GDM1 (cell line): ENCODE measurements at places on chromosomes 11 and 22.

DNA sequence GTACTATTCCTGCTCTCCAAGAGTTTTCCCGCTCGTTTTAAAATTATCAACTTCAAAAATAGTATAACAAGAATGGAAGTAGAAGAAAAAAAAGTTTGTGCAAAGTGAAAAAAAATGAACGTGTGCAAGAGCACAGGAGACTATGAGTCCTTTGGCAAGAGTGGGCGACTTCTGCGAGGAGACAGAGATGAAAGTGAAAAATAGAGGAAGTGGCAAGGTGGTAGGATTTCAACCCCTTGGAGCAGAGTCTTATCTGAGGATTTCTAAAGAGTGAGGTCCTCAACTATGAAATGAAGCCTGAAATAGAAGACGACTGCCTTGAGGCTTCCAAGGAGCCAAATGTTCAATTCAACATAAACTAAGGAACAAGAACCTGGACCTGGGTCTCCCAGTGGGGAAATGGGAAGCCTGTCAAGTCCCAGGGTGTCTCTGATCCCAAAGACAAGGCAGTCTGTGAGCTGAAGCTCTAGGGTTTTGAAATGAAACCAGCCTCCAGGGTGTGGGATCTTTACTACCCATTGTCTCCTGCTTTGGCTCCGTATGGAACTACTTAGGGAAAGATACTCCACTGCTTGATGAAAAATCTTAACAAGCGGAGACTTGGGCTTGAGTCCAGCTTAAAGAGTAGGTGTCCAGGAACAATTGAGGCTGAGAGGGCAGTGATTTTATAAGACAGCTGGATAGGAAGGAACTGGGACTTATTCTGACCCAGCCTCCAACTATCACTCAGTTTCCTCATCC is 4.8 kb downstream of the P4HA3 start:
- no peak for DNase-seq

GRCh38 chr11:77104727-77105126 is 2.1 kb downstream of the OMP start:
- DNase-seq, result no peak

DNA sequence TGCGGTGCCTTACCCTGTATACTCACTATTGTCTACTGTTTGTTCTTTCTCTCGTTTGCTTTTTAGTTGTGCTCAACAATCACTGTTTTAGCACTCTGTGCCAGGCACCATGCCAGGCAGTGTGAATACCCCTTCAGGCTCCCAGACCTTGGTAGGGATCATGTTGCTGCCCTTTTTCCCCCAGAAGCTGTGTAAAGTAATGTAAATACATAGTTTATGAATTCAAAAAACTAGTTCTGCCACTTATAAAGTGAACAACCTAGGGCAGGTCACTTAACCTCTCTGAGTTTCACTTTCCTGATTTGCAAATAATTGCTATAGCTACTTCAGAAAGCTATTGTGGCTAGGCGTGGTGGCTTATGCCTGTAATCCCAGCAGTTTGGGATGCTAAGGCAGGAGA is 81.0 kb upstream of the CTSC start:
- no peak for DNase-seq

DNA sequence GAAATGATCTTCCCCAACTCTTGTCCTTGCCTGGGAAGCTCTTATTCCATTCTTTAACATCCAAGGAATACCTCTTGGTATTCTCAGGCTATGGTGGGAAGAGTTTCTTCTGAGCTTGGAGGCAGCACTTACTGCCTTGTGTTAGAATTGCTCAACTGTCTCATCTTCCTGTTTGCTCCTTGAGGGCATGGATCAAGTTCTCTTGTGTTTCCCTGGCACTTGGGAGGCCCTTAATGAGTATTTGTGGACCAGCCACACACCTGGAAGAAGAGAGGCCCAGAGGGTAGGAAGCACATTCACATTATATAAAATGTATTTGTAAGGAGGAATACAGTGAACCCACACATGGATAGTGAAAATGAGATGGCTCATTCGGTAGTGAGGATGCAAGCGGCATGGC is 3.4 kb upstream of the SORL1-AS1 start:
- DNase-seq, result no peak

GRCh38 chr11:73564903-73565302 is 33.0 kb downstream of the FAM168A start:
- DNase-seq, result no peak

DNA sequence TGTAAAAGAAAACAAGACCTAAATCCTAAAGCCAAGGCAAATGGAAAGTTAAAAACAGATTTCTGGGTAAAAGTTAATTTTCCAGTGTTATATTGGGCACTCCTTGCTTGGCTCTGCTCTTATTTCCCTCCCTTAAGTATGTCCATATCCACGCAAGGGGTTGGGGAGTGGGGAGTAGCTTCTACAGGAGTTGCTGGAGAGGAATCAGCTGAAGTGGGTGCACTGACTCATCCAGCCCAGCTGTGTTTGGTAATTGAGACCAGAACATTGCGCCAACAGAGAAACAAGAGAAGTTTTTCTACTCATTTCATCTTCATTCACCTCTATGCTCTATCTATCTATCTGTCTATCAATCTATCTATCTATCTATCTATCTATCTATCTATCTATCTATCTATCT is 298.4 kb upstream of the PDGFD start:
- no peak for DNase-seq

- DNase-seq, result no peak
Observed at GRCh38 chr11:8241373-8242117, 22.1 kb downstream of the LMO1 start.

GRCh38 chr22:20430101-20430719 is 7.4 kb downstream of the SCARF2 start:
- no peak for DNase-seq

GRCh38 chr11:117618302-117618981 is 178.6 kb downstream of the DSCAML1 start:
- DNase-seq, result no peak

DNA sequence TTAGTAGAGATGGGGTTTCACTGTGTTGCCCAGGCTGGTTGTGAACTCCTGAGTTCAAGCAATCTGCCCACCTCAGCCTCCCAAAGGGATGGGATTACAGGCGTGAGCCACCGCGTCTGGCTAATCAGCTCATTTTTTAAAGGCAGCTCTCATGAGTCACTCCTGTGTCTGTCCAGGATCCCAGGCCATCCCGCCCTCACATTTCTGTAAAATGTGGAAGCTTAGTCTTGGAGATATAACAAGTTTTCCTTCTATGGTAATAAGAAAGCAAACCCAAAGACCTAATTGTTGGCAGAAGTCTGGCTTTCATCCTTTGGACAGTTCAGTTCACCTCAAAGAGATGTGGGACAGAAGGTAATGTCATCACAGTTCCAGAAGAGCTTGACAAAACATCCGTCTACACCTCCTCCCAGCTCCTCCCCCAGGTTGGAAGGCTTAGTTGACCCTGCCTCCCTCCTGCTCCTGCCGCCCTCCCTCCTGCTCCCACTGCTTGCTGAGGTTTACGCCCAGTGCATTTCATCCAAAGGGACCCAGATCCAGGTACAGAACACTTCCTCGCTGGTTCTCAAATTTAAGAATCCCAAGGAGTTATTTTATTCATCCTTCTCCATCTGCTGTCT is 6.4 kb downstream of the DRD2 start:
- no peak for DNase-seq

GRCh38 chr11:88098289-88098688 is 77.0 kb downstream of the RAB38 start:
- DNase-seq, result no peak

DNA sequence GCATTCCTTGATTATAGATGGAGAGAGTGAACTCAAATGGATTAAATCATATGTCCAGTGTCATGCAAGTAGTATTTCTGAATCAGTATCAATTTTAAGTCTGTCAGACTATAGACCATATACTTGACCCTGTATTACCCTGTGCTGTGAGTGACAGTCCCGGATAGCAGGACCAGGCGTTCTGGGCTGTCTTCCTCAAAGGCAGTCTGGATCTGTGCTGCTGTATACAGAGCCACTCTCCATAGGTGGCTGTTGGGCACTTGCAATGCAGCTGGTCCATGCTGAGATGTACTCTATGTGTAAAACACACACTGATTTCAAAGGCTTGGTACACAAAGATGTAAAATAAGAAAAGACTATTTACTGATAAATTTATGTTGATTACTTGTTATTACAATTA is 294.3 kb downstream of the OPCML start:
- no peak for DNase-seq
